ENCODE measurements at places on chromosomes 16 and 17.

- DNase-seq = no peak
These were observed 2.0 kb upstream of the KRTAP16-1 start for GRCh38 chr17:41311111-41311510.

DNA sequence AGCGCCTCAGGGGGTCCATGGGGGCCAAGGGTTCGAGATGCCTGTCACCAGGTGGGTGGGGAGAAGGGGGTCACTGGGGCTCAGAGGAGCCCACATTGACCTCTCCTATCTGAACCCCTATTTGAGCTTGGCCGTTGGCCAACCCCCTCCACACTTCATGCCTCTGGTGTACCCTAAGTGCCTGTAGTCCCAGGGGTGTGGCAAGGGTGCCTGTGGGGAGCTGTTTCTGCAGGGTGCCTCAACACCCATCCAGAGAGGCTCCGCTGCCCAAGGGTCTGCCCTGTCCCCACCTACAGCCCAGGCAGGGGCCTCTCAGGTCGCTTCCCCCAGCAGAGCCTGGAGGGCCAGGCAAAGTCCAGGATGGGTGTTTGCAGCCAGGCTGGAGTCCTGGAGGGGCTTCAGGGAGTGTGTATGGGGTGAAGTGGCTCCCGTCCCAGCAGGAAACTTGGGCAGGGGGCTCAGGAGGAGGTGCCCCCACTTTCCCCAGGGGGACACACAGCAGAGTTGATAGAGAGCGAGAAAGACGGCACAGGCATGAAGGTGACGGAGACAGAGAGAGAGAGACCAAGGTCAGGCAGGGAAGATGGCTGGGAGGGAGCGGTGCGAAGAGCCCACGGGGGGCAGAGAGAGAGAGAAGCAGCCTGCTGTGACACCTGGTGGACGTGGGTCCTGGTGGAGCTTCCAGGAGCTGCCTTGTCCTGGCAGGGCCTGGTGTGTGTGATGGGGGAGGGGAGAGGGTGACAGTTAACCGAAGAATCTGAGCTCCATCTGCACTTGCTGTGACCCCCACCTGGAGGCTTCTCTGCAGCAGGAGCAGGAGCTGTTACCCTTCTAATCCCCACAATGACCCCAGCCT lies at the start of gene SEPTIN12:
TSS of gene SEPTIN12 (minus strand) at position 719 of the 856 bp plus-strand sequence. CDS start at position 19, 700 bp downstream.
- no peak for DNase-seq

DNA sequence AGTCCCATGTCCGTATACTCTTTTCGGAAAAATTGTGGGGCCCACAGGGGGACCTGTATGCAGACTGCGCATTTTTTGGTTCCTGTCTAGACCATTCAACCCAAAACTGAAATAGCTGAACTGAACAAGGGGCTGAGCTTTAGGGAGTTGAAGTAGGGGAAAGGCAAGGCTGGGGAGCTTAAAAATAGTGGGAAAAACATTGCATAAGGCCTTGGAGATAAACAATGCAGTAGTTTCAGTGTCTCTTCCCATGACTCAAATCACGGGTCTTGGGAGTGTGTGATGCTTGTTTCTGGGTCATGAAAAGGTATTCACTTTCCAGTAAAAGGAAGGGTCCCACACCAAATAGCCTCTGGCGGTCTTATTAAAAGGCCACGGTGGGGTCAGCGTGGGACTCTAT lies 402.8 kb upstream of the SALL1 start:
- no peak for DNase-seq

GRCh38 chr16:69250081-69250480 lies 61.1 kb upstream of the VPS4A start:
- no peak for DNase-seq

GRCh38 chr16:66406534-66407221 lies 20.4 kb upstream of the BEAN1 start:
- peak; percentile 60 for DNase-seq

Measured in hematopoietic multipotent progenitor cell treated with erythropoietin and hydrocortisone succinate and interleukin-3 and kit ligand, for 8 days (in vitro differentiated cells).